NCI-H2081 (cell line): ENCODE measurements at places on chromosomes 3 and 15.

DNA sequence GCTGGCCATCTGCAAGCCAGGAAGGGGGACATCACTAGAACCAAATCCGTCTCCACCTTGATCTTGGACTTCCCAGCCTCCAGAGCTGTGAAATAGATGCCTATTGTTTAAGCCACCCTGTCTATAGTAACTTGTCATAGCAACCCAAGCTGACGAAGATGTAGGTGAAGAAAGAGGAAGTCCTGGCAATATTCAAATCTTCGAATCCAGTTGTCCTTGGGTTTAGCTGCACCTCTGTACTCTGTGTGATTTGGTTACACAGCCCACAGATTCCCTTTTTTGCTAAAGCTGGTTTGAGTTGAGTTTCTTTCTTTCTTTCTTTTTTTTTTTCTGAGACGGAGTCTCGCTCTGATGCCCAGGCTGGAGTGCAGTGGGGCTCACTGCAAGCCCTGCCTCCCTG is 68.0 kb upstream of the XCR1 start:
- no peak for DNase-seq

DNA sequence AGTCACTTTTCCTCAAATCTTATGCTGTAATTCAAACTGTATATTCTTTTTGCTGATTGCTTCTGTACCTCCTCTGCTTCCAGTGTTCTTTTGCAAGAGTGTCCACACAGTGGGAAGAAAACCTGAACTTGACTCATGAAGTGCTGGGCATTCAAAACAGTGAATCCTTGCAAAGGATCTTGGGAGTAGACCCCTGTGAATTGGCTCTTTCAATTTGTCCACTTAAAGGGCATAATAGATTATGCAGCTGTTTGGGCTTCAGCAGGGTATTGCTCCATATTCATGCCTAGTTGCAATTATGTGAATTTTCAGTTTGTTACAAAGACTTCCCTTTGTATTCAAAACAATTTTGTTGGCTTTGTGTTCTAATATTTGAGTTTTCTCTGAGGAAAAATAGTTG is 11.4 kb downstream of the ZFAND6 start:
- peak; percentile 51 for DNase-seq

- DNase-seq: no peak
These were observed 21.7 kb downstream of the SLMAP start for GRCh38 chr3:57777774-57778173.

DNA sequence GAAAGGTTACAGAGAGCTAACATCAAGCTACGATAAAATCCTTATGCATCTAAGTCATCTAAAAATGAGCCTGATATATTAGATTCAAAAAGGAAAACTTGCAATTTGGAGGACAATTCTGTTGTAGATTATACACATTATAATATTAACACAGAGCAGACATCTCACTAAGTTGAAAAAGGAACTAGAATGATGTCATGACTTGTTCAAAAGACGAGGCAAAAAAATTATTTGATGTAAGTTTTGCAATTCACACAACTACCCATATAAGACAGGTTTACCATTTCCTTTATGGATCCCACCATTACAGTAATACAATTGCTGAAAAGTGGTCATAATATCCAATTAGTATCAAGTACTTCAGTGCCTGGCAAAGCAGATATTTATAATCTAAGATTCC is 15.9 kb downstream of the SATB1 start:
- no peak for DNase-seq

GRCh38 chr3:25471081-25471768 is 43.2 kb downstream of the RARB start:
- DNase-seq: no peak

- peak; percentile 56 for DNase-seq
These were observed 158.6 kb upstream of the NR2E3 start for GRCh38 chr15:71651750-71652186.

- DNase-seq: no peak
These were observed 1419.6 kb upstream of the ALCAM start for GRCh38 chr3:103947062-103947461.

DNA sequence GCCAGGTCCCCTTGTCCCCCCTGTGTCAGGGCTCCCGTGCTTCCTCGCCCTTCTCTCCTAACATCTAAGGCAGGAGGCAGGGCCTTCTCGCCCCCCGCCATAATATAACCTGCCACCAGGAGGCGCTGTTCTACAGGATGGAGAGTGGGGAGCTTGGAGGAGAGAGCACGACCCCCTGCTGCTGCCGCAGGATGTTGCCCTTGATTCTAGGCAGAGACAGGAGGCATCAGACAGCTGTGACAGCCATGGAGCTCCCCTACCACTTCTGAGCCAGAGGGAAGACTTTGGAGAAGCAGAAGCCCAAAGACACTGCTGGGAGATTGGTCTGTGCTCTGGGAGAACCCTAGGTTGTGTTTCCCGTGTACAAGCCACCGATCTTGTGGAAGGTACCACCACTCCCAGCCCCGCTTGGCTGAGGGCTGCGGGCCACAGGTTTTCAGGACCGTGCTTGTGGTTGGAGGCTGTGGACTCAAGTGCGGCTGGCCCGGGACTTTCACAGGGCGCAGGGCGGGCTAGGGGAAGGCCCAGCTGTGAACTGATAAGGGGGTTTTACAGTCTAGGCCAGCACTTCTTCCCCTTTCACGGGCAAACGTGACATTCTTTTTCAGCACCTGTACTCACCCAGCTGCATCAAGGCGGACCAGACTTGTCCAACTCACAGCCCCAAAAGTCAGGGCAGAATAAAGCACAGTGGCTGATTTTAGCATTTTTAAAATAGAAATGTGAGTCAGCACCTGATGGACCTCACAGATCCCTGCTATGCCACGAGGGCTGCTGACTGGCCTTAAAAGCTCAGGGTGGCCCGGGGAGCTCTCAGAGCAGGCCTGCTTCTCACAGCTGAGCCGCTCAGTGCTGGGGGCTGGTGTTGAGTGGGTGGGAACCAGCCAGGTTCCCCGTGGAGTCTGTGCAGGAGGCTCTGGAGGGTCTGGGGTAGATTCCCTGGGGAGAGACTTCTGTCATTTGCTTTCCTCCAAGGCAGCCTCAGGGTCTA is 2.6 kb upstream of the TIGIT start:
- peak; percentile 67 for DNase-seq

GRCh38 chr3:5756443-5756842 is 568.9 kb downstream of the EDEM1 start:
- DNase-seq: no peak

DNA sequence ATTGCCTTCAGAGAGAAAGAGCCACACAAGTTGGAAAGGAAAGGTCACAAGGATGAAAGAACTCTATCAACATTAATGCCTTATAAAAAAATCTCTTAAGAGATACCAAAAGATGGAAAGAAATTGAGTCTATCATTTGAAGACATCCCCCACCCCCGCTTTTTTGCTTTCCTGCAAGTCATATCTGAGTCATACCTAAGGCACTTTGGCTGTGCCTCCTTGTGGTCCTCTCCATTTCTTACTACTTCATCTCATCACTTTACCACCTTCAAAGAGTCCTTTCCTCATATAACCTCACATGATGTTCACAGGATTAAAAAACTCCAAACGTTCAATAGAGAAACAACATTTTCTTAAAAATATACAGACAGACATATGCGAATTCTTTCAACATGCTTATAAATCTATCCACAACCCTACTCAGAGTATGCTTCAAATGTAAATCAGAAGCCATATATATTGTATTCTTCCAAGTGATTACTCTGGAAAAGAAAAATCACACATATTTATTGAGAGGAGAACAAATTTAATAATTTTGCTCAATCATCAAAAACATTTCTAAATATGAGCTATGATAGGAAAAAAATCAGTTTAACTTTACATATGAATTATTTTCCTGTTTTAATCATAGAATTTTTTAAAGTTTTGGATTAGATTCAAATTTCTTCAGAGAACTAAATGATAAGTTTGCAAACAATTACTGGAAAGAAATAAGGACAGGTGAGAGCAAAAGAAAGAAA is 1003.9 kb upstream of the CFAP20DC start:
- no peak for DNase-seq

- no peak for DNase-seq
These were observed 1077.0 kb downstream of the ROBO1 start for GRCh38 chr3:78690766-78691165.

- DNase-seq: no peak
These were observed 67.1 kb downstream of the CRYGS start for GRCh38 chr3:186477033-186477432.

DNA sequence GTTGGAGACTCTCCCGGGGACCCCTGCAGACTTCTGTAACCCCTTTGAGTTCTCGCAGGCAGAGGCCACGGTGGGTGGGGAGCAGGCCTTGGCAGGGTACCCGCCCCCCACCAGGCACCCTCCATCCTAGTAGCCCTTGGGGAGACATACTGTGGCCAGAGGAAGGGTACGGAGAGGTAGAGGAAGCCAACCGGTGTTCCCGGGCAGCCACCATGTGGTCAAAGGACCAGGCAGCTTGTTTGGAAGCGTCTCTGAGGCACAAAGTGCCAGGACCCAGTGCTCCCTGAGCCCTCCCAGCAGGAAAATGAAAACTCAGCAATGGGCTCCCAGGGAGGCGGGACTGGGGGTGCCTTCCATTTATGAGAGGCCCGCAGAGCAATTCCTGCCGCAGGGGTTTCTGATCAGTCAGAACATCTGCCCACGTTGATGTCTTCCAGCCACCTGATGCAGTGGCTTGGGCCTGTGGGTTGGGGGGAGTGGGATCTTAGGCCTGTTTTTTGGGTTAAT is 53.0 kb upstream of the CGNL1 start:
- no peak for DNase-seq

DNA sequence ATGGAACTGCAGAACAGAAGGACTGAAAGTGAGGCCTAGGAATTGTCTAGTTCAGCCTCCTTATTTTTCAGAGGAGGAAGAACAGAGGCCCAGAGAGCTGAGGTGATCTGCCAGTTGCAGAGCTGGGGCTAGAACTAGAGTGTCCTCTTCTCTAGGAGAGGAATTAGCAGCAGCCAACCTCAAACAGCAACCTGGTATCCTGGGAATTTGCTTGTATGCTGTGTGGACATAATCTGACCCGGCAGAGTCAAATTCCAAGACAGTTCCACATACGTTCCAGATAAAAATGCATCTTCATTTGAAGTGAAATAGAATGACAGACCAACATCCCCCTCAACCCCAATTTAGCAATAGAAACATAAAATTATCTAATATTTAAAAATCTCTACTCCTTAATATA is 13.5 kb upstream of the TSC22D2 start:
- no peak for DNase-seq

DNA sequence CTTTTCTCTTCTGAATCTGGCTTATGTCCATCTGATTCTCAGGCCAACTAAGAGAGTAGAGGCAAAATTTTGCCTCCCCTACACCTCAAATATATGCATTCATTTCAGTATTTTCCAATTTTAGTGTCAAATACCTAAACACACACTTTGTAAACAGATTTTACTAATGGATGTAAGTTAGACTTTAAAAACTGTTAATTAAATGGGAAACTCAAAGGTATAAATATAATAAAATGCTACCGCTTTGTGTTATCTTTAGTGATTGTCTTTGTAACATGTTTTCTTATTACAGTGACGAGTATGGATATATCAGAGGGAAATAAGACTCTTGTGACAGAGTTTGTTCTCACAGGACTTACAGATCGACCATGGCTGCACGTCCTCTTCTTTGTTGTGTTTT is at the start of gene OR5AC2:
TSS of gene OR5AC2 (plus strand) at position 301 of the 400 bp plus-strand sequence. CDS start at position 301, 0 bp downstream.
- DNase-seq: no peak

GRCh38 chr15:38514601-38515000 is 50.0 kb downstream of the RASGRP1 start:
- DNase-seq: peak; percentile 28

- no peak for DNase-seq
These were observed 26.7 kb upstream of the DPPA4 start for GRCh38 chr3:109364088-109364487.

- DNase-seq: no peak
These were observed 6.1 kb downstream of the SEMA4B start for GRCh38 chr15:90207252-90207651.

- no peak for DNase-seq
These were observed 90.8 kb upstream of the FGF12 start for GRCh38 chr3:192818126-192818525.

- no peak for DNase-seq
These were observed 82.4 kb upstream of the ST3GAL6 start for GRCh38 chr3:98680723-98681122.

DNA sequence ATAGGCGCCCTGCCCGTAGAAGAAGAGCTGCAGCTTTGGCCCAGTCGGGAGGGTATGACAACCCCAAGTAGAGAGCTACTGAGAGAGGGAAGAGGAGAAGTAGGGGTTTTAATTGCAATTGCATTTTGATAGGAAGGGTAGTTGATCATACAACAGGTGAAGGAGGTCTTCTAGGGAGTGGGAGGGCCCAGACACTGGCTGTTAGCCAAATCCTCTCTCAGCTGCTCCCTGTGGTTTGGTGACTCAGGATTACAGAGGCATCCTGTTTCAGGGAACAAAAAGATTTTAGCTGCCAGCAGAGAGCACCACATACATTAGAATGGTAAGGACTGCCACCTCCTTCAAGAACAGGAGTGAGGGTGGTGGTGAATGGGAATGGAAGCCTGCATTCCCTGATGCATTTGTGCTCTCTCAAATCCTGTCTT is 408.9 kb upstream of the THBS1 start:
- DNase-seq: peak; percentile 77

- DNase-seq: peak; percentile 2
These were observed 225.9 kb upstream of the CD96 start for GRCh38 chr3:111315930-111316587.

DNA sequence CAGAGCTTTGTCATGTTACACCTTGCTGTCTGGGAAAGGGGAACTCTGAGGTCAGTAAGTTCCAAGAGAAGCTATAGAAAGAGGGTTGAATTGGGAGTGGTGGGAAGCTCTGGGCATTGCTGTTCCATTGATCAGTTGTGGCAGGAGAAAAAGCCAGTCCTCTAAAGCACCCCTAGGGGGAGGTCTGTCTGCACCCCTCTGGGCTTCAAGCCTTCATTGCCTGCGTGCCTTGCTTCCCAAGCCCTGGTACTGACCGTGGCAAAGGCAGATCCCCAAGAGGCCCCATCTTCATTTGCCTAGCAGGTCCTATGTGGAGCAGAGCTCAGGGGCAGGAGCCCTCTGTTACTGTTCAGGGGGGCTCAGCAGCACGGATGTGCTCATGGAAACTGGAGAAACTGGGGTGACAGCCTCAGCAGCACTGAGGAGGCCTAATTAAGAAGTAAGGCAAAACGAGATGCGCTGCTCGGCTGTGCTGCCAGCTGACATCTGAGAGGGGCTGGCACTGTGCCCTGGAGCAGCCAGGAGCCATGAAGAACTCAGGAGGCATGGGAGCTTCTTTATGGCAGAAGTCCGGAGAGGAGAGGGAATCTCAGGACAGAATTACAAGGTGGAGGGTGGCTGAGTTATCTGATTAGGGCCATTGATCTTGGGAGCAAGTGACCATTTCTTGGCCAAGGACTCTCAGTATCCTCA is 270.9 kb downstream of the RPLP1 start:
- no peak for DNase-seq

DNA sequence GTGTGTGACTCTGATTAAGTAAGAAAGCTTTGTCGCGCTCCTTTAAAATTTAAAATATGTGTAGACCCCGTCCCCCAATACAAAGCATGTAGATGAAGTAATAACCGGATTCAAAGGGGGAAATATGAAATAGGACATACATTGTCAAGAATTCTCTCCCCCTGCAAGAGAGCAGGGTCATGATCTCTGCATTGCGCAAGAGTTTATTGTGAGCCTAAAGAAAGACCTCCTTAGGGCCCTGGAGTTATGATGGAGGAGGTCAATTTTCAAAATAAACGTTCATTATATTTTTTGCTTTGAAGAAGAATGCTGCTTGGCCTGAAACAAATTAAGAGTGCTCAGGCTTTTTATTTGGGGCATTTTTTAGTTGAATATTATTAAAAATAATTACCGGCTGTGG is 235.0 kb downstream of the SHOX2 start:
- no peak for DNase-seq

GRCh38 chr15:58355973-58356372 is 75.8 kb upstream of the LIPC start:
- no peak for DNase-seq

- no peak for DNase-seq
These were observed 302.5 kb downstream of the ZNF621 start for GRCh38 chr3:40827226-40827625.
